ENCODE measurements at places on chromosomes 12 and 14.
A peak's percentile ranks its signal among the peaks of the same experiment; 100 is the strongest.

DNA sequence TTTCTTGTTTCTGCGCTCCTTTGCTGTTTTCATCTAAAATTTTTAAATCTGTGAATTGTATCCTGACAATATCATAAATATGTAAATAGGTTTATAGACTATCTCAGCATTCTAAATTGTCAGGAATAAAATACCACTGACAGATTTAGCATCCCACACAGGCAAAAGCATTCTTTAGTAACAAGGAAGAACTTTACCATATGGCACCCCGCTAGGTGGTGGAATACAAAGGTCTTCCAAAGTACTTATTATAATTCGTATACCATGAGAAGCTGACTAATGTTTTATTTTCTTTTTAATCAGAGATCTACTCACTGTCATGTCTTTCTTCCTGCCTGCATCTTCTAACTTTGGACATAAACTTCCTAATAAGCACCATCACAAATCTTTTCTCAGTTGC lies 328.8 kb upstream of the NOVA1 start:
- DNase-seq = no peak

- no peak for DNase-seq
Observed at GRCh38 chr14:91205459-91205858, 39.0 kb downstream of the GPR68 start.

- no peak for DNase-seq
Observed at GRCh38 chr14:50792051-50792477, 38.9 kb downstream of the NIN start.

DNA sequence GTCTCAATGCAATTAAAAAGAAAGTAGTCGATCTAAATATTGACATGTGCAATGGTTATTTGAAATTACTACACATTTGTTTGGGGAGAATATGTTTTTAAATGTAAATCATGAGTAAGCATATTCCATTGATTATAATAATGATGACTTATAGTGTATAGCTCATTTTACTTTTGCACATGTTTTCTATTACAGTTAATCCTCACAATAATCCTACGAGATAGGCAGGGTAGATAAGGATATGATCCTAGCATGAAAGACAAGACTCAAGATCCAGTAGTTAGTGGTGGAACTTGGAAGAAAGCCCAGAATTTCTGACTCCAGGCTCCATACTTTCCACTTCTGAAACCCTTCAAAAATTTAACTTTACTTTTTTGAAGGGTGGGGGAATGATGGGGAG lies 94.0 kb downstream of the NAV3 start:
- no peak for DNase-seq

DNA sequence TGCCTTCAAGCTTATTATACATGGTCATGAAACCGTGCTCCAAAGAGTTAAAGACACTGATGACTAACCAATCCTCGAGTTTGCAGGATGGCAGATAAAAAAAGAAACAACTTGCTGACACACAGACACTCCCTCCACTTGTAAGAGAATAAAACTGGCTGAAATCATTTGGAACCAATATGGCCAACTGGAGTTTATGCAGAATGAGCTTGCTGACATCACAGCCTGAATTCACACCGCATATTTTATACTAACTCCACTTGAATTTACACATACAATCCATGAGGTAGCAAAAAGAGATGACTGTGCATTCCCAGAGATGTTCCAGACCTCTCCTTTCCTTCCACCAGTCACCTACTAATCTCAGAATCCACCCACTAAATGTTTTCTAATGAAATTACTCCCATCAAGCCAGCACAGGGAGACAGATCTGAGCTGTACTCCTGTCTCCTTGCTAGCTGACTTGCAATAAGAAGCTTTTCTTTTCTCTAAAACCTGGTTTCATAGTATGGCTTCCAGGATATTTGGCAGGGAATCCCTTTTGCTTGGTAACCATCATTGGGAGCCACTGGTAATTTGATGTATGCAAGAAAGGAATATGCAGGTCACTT lies 15.8 kb upstream of the PTPRR start:
- no peak for DNase-seq

- no peak for DNase-seq
Observed at GRCh38 chr14:32565256-32565655, 236.2 kb downstream of the AKAP6 start.

- DNase-seq = no peak
Observed at GRCh38 chr12:53058674-53059433, 9.0 kb downstream of the TNS2 start.

- DNase-seq = no peak
Observed at GRCh38 chr12:108367436-108367835, 28.3 kb upstream of the CMKLR1 start.

GRCh38 chr12:28050606-28051005 lies 78.1 kb upstream of the PTHLH start:
- DNase-seq = no peak

GRCh38 chr14:68143341-68143841 lies 323.8 kb downstream of the RAD51B start:
- no peak for DNase-seq

DNA sequence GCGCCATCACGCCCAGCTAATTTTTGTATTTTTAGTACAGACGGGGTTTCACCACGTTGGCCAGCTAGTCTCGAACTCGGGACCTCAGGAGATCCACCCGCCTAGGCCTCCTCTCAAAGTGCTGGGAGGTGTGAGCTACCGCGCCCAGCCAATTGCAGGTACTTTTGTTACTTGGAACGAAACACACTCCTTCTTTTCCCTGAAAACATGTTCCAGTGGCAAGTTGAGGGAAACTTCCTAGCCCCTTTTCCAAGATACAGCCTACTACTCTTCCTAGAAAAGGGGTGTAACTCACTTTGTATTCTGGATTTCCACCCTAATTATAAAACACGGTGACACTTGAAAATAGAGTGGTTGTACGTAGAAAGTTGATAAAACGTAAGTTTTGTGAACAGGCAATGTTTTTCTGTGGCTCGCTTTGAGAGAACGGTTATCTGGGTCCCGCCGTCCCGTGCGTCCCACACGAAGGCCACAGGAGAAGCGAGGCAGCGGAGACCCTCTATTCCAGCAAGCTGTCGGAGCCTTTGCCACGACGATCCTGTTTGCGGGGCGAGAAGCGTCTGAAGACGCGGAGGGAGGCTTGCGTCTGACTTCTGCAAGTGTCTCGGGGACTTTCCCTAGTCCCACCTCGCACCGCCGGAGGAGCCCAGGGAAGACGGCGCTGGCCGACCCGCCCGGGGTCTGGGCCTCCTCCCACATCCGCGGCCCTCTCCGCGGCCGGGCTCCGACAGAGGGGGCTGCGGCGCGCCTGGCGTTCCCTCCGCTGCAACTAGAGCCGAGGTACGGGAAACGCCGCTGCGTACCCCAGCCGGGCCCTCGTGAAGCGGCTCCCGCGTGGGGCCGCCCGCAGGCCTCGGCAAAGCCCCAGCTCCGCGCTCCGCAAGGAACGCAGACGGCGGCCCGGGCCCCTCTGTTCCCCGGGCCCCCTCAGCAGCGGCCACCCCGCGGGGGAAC lies 745 bp downstream of the CDCA4 start:
- DNase-seq = peak; percentile 23

GRCh38 chr14:94483729-94484275 lies 7.8 kb upstream of the SERPINA9 start:
- DNase-seq = no peak

DNA sequence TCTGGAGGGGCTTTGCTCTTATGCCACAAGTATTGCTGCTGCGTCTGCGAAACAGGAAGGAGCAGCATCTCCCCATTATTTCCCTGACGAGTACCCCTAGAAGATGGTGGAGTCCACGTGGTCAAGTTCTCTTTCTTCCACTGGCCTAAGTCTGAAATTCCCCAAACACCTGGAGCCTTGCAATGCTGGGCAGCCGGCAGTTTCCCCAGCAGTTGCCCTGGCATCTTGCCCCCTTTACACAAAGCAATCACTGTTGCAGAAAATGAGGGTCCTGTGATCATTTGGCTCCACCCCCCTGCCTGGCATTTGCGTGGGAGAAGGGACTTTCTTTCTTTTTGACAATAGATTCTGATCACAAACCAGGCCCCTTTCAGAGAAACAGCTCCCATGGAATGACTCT lies 56.9 kb downstream of the FOS start:
- no peak for DNase-seq

GRCh38 chr14:66085665-66086064 lies 400.5 kb upstream of the CCDC196 start:
- no peak for DNase-seq

- no peak for DNase-seq
Observed at GRCh38 chr12:57935331-57935730, 6.0 kb upstream of the ATP23 start.

- no peak for DNase-seq
Observed at GRCh38 chr14:56805992-56806727, 4.1 kb downstream of the OTX2 start.

DNA sequence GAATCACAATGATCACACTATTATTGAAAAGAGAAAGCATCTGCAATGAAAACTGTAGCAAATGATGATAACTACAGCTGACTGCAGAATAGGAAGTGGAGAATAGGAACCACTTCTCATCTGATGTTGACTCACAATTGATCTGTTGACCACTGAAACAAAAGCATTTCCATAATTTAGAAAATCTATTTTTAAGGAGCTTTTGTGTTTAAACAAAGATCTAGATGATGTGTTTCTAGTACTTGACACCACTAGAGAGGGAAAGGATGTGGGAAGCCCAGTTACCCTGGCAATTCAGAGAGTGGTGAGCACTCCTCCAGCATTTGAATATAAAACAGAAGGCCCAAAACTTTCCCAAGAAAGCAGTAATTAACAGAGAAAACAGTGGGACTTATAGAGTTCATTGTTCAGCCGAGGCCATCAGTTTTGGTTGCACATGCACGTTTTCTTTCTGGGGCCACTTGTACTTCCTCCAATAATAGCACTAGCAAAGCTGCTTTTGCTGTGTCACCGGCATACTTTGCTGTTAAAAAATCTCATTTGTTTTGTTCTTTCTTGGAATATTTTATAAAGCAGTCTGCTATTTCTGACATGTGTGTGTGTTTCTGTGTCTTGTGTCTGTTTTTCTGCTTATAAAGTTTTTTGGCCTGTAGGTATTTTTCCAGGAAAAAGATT lies 76.1 kb upstream of the HECTD1 start:
- no peak for DNase-seq

- DNase-seq = no peak
Observed at GRCh38 chr14:95061317-95062093, 95.8 kb downstream of the DICER1 start.

DNA sequence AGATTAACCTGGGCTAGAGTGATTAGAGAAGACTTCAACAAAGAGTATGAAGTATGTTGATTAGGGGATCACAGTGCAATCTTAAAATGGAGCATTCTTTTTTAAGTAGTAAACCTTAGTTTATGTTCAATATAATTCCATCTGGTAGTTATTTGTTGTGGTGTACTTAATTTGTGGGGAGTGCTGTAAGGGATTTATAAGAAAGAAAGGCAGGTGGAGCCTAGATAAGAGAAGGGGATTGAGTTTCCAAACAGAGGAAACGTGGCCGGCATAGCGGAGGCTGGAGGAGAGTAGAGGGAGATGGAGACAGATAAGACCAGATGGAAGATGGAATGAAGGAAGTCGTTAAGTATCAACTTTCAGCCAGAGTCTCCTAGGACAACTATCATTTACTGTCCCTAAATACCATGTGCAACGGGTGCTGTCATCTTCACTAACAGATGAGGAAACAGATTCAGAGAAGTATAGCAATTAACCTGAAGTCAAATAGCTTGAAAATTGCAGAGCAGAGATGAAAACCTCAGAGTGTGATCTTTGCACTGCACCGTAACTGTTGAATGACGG lies 38.1 kb downstream of the GOLGA5 start:
- no peak for DNase-seq

DNA sequence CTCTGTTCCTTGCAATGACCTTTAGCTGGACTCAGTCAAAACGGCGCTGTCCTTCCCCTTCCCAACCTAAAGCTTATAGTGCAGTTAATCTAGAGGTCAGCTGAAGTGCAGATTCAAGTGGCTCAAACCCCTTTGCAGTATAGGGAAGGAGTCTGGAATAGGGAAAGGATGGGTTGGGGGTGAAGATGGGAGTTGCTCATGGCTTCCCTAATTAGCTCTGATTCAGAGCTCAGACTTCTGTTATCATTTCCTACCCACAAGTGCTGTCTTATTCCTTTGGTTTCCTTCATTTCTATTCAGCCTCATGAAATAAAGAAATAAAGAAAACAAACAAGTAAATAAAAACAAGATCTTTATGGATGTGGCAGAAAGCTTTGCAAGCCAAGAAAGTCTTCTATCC lies 264.0 kb upstream of the HMGA2 start:
- DNase-seq = no peak

GRCh38 chr12:50066402-50066801 lies 9.0 kb downstream of the ASIC1 start:
- DNase-seq = no peak

DNA sequence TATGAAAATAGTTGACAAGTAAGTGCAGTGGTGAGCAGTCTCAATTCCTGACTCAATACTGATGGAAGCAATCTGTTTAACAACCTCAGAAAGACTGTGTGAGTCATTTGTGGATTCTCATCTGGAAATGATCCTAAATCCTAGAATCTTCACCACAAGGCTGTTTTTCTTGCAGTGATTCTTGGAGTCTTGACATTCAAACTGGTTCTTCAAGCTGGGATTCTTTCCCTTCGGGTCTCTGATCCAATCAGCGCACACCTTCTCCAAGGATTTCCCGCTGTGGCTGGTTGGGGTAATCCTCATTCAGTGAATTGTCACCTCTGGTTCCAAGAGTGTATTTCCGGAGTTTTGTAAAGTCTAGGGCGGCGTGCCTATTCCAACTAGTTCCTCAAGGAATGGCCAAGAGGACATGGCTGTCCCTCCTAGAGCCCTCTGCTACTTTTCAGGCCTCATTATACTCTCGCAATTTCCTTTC lies 37.7 kb upstream of the FOXJ2 start:
- DNase-seq = no peak

DNA sequence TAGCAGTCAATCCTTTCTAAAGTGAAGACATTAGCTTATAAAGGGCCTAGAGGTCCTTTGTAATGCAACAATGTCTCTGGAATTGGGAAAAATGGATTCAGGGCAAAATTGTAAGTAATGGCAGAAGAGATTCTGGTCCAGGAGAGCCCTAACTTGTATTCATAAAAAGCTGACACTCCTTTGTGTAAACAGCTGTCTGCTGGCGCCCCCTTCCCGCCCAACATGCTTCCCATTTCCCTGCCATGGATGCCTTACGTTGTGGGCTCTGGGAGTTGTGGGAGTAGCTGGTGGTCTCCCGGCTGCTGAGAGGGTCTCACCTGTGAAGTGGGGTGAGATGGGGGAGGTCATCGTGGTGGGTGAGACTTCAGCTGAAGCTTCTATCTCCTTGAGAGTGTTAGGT lies 2.3 kb downstream of the ACRBP start:
- DNase-seq = no peak

DNA sequence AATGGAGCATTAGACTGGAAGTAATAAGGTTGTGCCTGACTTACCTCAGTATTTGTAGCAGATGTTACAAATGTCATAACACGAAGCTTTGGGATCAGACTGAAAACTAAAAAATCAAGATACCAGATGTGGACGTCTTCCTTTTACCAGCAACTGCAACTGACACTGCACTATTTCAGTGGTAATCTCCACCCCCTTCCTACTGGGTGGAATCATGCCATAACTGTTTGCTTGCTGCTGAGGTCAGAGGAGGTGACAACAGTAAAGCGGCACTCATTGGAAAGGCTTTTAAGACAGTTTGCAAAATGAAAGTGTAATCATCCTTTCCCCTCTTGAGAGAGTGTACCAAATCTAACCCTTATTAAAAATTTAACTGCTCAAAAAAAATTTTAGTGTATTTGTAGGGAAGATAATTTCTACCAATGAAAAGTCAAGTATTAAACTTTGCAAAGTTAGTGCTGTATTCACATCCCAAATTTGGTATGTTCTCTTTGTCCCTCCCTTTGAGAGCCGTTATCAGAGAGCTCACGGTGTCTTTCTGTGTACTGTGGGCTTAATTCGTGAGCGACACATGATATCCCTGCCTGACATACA lies 420.7 kb downstream of the NPAS3 start:
- no peak for DNase-seq

- DNase-seq = no peak
Observed at GRCh38 chr12:132018193-132018916, 68.6 kb downstream of the EP400 start.
